CD4-positive, alpha-beta T cell treated with Interferon alpha-2 for 1 hour (primary cell): ENCODE measurements at places on chromosomes 2 and 18.

- no peak for DNase-seq
Measured at GRCh38 chr2:120482334-120482733, 136.4 kb downstream of the INHBB start.

GRCh38 chr2:80365762-80366161, 61.2 kb upstream of the LRRTM1 start:
- no peak for DNase-seq

DNA sequence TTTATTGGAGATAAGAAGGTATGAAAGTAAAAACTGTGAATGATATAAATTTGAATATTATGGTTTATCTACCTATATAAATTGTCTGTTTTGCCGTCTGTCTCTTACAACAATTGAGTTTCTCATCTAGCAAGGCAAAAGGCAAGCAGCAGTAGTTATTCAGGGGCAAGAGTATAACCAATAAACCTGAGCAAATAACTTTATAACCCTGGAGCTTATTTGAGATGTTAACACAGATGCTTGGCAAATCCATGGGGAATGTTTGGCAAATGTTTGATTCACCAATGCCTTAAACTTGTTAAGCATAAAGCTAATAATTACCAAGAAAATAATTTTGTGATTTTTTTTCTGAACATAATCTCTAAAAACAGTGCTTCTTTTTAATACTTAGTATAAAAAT, 9.9 kb upstream of the EPHA4 start:
- DNase-seq: no peak

DNA sequence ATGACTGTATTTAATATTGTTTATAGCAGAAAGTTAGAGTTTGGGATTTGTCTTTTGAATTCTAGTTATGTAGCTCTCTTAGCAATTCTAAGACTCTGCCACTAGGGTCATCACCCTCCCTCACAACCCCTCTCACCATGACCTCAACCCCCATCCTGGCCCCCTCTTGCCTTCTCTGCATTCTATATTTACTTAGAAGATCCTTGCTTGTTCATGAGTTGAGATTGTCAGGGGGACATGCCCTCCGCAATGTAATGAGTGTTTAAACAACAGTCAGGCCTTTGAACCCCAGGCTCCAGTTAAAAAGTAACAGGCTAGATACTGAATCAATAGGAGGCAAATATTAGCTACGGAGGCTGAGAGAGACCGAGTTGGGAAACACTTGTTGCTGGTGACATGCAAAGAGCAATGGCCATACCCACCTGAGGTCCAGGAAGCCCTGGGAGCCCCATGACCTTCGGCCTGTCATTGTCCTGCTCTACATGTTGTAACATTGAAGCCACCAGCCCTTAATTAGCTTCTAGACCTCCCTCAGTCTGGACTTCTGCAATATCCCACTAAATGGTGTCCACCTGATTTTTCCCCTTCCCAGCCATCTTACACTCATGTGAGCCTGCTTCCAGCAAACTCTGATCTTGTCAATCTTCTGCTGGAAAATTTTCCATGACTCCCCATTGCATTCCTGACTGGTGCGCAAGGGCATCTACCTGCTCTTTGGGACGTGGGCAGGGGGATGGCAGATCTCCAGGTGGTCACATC, 221.1 kb downstream of the ALPK2 start:
- no peak for DNase-seq

GRCh38 chr18:52287151-52287550, 52.8 kb upstream of the DCC start:
- no peak for DNase-seq
